Stimulated activated CD8-positive, alpha-beta memory T cell treated with anti-CD3 and anti-CD28 coated beads, Interleukin-2, amount 100 ng/mL, for 1 hour (primary cell): ENCODE measurements at places on chromosomes 5 and 9.

DNA sequence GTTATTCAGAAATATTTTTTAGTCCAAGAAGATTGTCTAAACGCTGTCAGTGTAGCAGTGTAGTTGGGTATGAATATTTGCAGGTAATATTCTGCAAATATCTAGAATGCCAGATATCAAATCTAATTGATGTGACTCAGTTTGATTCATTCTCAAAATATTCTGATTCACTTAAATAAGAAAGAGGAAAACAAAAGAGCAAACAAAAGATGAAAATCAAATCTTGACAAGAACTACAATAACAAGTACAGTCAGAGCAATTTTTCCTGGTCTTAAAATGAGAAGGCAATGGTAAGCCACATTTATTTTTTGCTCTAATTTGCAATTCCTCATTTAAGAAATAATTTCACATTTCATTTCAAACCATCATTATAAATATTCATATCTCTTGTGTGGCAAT, 36.0 kb downstream of the MRPS30 start:
- DNase-seq: no peak

DNA sequence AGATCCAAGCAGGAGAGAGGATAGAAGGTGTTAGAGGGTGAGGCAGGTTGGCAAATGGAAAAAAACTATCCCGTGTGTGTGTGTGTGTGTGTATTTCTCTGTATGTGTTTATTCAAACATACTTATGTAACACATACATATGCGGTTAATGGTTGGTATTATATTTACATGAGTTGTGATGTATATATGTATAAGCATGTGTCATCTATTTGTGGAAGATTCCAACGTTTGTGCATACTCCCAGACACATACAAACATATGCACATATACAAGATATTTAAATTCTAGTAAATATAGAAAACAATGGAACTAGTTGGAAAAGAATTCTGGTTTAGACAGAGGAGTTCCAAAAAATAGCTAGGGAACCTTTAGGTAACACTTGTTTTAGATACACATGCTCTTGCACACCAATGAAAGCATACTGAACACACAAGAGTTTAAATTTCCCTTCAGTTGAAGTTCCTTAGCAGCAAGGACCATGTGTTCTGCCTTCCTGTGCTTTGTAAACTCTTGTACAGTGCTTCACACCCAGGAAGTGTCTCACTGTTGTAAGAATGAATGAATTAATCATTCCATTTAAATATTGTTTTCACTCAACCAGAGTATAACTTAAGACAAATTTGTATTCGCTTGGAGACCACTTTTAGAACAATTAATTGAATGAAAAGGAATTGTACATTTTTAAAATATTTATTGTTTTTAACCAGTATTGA, 257.8 kb downstream of the FER start:
- DNase-seq: no peak

- no peak for DNase-seq
These were observed 260.0 kb upstream of the ST8SIA4 start for GRCh38 chr5:101163088-101163487.

GRCh38 chr9:114388357-114388682, 538 bp upstream of the AKNA start:
- DNase-seq: no peak

DNA sequence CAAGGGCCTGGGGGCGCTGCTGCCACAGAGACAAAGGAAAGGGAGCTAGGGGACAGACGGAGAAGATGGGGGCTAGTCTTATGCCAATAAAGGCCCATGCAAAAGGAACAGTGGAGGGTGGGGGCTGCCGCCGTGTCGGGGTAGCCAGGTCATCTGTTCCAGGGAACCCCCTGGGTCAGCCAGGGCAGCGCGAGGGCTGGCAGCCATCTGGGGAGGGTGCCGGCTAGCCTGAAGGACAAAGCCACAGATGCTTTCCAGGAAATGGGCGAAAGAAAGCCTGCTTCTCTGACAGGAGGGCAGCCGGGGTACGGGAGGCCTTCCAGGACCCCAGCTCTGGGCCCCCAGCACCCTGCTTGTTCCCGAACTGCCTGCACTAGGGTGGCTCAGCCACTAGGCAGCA, 1.6 kb upstream of the CARD9 start:
- DNase-seq: no peak

GRCh38 chr5:113302120-113302519, 132.7 kb downstream of the TSSK1B start:
- no peak for DNase-seq

DNA sequence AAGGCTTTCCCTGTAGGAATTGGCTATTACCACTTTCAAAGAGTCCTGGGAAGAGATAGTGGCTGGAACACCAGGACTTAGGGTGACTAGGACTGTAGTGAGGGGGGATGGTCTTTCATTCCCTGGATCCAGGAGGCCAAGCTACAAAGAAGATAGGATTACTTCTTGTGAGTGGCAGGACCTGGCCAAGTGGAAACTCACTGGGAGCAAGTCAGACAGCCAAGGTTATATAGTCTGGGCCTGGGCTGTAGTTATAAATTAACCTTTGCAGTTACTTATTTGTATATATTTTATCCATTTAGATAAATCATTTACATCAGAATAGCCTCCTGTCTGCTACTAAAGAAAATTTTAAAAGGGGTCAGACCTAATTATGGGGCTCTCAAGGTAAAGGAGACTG, 124.3 kb downstream of the TLR4 start:
- DNase-seq: no peak

GRCh38 chr5:170419643-170420042, 30.5 kb upstream of the KCNMB1 start:
- no peak for DNase-seq
